NCI-H1417 treated with DMSO at 0.1 percent for 48 hours (cell line): ENCODE measurements at places on chromosomes 11 and 22.

DNA sequence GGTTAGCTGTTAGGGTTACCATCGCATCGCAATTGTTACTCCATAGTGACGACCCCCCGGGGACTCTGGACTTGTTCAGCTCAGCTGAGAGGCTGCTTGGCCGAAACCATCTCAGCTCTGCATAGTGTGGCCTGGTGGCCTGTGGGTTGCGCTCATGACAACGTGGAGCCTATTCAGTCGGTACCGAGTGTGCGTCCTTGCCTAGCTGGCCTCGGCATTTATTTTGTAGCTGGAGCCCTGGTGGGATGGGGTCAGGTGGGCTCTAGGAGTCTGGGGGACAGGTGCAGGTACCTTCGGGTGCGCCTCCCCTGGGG, 13.5 kb downstream of the LRP5 start:
- DNase-seq: no peak

GRCh38 chr11:66226101-66226500, 42.3 kb upstream of the RAB1B start:
- DNase-seq: no peak

DNA sequence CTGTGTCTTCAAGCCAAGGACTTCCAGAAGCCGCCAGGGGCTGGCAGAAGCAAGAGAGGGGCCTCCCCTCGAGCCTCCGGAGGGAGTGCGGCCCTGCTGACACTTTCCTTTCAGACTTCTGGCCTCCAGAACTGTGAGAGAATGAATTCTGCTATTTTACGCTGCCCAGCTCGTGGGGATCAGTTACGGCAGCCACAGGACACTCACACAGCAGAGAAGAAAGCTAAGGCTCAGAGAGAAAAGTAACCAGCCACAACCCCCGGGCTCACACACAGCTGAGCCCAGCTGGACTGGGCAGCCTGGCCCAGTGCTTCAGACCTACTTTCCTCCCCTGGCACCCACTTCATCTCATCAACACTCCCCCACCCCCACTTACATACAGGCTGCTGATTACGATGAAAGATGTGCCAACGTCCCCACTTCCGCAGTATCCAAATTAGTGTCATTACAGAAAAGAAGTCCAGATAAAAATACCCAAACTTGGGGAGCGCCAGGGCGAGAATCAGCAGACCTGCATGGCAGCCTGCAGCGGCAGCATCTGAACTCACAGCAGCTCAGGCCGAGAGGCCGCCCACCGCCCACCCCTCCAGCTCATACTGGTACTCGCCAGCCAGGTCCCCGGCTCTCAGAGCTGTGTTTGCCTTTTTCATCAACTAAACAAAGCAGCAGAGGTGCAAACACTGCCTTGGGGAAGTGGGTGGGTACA, 15.3 kb downstream of the PHF21B start:
- DNase-seq: no peak

GRCh38 chr11:129223701-129224149, 31.6 kb upstream of the ARHGAP32 start:
- no peak for DNase-seq

- no peak for DNase-seq
These were observed 4.5 kb upstream of the MAPK8IP1 start for GRCh38 chr11:45880772-45881570.

DNA sequence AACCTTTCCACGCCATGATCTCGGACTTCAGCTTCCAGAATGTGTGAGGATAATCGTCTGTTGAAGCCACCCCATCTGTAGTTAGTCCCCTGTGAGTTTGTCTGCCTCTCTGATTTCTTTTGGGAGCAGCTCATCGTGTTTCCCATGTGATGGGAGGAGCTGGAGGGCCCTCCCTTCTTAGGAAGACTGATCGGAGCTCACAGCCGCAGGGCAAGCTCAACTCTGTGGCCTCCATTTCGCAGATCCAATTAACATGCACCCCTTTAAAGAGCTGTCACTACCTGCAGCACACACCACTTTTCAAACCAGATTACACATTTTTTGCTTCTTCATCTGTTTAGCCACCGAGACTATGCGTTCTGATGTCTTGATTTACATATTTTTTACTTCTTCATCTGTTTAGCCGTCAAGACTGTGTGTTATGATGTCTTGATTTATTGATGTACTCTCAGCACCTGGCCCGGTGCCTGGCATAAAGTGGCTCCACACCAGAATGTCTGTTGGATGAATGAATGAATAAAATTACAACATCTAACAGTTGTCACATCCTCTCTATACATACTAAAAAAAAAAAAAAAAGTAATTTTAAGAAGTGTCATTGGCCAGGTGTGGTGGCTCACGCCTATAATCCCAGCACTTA, 14.9 kb upstream of the PPFIA1 start:
- no peak for DNase-seq

DNA sequence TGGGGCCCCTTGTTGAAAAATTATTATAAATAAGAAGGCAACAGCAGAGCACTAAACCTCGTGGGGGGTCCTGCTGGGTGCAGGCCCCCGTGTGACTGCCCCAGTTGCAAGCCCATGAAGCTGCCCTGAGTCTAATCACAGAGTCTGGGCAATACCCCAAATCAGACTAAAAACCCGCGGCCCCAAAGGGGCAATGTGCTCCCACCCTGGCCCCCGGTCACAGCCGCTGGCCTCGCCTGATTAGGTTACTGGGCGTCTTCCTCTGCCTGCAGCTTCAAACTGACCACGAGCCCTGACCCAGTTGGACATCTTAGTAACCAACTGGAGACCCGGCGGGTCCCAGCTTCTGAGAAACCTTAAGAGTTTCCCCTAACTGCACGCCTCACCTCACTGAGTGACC, 1.6 kb downstream of the CXCR5 start:
- DNase-seq: no peak

- no peak for DNase-seq
These were observed 12.0 kb downstream of the P2RY6 start for GRCh38 chr11:73284106-73284505.

GRCh38 chr11:125564357-125564756, 4.9 kb upstream of the EI24 start:
- no peak for DNase-seq

DNA sequence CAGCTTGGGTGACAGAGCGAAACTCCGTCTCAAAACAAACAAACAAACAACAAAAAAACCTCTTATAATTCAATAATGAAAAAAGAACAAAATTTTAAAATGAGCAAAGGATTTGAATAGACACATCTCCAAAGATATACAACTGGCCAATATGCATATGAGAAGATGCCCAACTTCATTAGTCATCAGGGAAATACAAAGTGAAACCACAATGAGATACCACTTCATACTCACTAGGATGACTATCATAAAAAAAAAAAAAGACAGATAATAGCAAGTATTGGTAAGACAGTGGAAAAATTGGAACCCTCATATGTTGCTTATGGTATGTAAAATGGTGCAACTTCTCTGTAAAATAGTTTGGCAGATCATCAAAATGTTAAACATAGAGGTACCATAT, 28.7 kb upstream of the BARX2 start:
- DNase-seq: no peak

DNA sequence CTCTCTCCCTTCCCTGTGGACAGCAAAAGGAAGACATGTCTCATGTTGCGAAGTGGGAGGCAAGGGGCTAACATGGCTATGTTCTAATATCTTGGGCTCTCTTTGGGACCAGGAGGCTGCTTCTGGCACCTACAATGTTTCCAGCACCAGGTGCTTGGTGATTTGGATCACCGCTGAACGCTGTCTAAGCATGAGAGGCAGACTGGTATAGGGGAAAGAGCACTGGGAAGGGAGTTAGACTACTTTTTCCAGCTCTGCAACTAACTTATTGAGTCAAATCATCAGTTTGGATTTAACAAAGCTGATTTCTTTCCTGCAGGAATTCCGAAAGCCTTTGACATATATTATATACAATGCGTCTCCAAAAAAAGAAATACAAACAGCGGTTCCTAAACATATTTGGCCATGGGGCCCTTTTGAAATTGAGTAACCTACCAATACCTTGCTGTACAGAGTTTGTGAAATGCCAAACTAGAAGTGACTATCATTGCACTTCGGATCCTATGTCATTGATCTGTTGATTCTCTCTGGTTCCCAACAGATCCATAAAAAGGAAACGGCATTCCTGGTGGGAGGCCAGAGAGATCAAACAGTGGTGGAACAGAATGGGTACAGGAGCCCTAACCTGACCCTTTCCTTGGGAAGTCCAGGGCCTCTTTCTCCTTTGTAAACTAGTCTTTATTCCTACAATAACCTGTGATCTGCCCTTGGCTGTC, 37.8 kb downstream of the FBXO7 start:
- no peak for DNase-seq

DNA sequence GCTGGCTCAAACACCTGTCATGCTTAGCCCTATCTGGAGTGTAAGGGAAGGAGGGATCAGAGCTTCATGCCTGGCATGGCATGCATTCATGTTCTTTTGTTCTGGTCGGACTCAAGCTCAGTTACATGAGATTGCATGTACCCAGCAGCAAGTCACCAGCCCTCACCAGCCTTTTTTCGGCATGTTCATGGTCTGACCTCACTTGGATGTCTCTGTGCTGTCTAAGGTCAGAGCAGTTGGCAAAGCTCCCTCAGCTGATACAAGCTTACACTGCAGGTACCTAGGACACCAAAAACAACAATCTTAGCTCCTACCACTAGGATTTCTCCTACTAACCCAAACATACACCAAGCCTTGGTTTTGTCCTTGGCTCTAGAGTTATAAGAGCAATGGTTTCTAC, 152.6 kb downstream of the BARX2 start:
- DNase-seq: no peak

- DNase-seq: no peak
These were observed 48.5 kb downstream of the OR4D9 start for GRCh38 chr11:59559886-59560285.

GRCh38 chr11:67022961-67023956, at the start of gene SYT12:
Gene SYT12 (plus strand): TSS chr11:67023134. CDS start chr11:67030145, 7,011 bp downstream.
- no peak for DNase-seq

GRCh38 chr11:102840018-102840417, 3.4 kb downstream of the MMP3 start:
- DNase-seq: no peak

DNA sequence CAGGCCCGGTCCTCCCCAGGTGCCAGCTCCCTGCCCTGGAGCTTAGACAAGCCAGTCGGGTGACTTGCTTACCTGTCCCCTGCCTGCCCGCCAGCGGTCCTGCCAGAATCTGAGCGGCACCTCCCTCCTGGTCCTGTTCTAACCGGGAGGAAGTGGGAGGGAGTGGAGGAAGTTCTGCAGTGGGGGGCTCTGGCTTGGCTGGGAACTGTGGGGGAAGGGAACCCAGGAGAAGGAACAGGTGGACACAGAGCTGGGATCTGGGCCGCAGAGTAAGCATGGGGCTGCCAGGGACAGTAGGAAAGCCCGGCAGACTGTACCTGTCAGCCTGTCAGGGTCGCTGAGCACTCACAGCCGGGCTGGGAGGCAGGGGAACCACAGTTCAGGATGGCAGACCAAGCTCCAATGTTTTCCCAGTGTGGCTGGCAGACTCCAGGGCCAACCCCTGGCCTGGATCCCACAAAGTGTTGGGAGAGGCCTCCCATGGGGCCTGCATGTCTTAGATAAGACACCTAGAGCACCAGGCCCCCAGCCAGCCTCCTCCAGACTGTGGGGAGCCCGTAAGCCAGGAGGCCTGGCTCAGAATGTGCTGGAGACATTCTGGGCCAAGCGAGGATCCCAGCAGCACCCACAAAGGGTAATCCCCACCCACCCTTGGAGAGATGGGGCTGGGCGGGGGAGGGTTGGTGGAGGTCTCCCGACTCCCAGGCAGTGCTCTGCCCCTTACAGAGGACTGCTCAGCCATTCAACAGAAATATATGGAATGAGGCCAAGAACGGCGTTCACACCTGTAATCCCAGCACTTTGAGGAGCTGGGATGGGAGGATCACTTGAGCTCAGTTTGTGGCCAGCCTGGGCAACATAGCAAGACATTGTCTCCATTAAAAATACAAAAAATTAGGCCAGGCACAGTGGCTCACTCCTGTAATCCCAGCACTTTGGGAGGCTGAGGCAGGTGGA, 2.3 kb downstream of the CYB5R3 start:
- DNase-seq: no peak

- no peak for DNase-seq
These were observed 881.2 kb downstream of the OPCML start for GRCh38 chr11:132650969-132651720.

DNA sequence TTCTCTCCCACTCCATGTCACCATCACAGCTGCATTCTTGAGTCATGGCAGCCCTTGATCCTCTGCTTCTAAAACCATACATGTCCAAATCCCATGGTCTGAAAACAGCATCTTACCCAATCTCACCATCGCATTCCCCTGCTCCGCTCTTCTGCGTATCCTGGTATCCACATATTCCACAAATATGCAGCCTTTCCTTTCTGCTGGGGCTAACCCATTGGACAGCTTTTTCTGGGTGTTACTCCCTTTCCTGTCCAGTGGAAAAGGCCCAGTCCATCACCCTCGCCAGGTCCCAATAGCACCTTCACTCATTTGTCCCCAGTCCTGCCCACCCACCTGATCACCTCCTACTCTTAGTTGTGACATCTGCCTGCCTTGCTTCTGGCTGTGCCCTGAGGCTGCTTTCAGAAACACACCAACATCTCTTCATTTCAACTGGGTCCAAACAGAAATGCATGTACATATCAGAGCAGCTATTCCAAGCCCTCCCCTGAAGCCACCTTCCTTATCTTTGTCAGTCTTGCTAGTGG, 237.6 kb upstream of the TBCEL start:
- DNase-seq: no peak

DNA sequence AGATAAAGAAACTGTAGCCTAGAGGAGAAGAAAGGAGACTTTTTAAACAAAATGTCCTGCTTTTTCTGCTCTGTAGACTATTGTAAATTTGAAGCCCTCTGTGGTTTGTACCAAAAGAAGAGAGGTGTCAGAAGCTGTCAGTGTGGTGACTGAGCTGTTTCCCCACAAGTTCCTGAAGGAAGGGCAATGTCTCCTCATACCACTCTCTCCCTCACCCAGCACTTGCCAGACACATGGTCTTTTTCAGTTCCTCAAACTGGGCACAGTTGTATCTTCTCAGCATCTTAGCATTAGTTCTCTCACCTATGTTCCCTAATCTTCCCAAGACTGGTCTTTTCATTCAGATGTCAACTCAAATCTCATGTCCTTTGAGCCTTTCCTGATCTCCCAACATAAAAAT, 4.3 kb downstream of the BCO2 start:
- no peak for DNase-seq

DNA sequence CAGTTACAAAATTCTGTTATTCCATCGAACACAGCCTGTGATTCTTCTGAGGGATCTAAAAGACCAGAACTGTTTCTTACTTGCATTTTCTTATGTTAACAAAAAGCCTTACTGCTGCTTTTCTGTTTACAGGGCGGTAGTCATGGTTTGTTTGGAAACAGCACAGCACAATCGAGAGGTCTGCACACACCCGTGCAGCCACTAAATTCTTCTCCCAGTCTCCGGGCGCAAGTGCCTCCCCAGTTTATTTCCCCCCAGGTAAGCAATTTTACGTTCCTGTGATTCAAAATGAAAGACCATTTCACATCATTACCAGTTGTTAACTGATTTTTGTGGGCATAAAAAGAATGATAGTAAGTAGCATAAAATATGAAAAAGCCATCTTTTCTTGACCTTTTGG, 60.8 kb upstream of the ADSL start:
- no peak for DNase-seq

GRCh38 chr11:9914064-9914463, 250.2 kb downstream of the SWAP70 start:
- DNase-seq: no peak

- no peak for DNase-seq
These were observed 38.5 kb downstream of the TIMP3 start for GRCh38 chr22:32839831-32840584.

GRCh38 chr22:50061824-50062355, 3.8 kb upstream of the TTLL8 start:
- DNase-seq: no peak

- no peak for DNase-seq
These were observed 30.2 kb downstream of the USP47 start for GRCh38 chr11:11871991-11872401.
